ENCODE measurements at places on chromosomes 16 and 17.

DNA sequence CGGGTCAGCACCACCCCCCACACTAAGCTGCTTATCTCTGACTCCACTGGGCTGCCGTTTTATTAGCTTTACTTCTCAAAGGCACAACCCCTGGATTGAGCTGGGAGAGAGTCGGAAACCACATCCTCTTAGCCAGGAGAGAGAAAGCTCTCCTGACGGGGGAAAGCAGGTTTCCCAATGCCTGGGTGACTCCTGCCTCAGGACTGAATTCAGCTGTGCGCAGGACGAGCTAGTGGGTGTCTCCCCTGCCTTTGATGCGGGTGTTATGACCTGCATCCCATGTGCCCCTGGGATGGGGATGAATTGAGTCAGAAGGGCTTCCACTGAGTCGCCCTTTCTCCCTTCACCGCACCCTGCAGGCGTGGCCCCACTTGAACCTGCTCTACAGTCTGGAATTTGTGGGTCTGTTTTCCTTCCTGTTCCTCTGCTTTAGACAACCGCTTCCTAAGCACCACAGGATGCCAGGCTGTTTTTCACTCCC, 819.2 kb upstream of the EEF2KMT start:
- DNase-seq, result peak; percentile 46

GRCh38 chr17:40777971-40778370, 4.4 kb downstream of the KRT27 start:
- DNase-seq, result peak; percentile 39

- DNase-seq, result no peak
These were observed 152.0 kb downstream of the GSG1L start for GRCh38 chr16:27911486-27911885.

GRCh38 chr17:49836111-49837030, 11.5 kb downstream of the TAC4 start:
- DNase-seq, result peak; percentile 36

GRCh38 chr16:1050921-1051320, 21.6 kb upstream of the SSTR5 start:
- no peak for DNase-seq

DNA sequence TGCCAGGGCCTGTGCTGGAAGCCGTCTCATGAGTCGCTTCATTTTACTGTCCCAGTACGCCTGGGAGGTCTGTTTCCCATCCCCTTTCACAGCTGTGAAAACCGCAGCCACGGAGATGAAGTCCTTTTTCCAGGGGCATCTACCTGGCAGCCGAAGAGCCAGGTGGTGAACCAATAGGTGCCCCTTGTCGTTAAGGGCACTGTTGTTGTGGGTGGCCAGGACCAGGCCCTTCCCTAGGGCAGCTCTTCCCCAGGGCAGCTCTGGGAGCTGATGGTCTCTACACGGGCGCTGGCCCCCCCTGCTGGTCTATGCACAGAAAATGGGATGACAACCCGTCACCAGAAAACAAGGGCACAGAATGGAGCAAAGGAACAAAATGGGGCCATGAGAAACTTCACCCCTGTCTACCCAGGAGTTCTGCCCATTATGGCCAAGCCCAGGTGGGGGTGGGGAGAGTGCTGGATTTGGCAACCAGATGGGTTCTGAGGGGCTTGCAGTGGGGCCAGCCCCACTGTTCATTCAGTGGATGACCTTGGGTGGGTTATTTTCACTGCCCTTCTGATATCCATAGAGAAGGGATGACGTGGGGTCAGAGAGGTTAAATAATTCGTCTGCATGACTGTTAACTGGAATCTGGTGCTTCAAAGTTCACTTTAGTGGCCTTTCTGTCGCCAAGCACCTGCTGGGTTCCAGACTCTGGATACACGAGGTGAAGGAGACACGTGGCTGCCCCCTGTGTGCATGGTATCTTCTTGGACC, 11.5 kb downstream of the RMI2 start:
- no peak for DNase-seq

DNA sequence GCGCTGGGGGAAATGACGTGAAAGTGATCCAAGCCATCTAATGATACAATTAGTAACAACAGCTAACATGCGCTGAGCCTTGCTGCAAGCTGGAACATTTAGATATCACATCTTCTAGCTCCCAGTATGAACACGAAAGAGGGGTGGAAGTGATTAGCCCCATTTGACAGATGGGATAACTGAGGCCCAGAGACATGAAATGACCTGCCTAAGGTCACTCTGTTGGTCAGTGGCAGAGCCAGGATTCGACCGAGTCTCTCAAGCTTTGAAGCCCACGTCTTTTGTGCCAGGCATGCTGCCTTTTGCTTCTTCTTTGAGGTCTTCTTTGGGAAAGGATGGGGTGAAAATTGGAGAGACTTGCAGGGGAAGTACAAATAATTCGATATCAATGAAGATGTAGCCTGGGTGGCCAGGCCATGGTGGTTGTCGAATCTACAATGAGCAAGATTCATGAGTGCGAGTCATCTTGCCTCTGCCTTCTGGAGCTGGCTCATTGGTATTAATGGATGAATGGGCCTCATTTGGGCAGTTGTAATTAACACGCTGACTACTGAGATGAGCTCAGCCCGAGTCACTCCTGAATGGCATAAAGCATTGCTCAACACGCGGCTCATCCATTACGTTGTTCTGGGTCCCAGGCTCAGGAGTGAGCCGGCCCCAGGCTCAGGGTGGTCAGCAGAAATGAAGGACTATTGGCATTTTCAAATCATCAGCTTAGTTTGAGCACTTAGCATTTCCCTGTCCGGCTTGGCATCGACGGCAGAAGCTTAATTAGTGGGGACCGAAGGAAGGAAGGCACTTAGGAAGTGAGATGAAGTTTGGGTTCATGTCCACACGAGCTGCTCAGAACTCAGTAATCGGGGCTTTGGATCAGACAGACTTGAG, 28.0 kb upstream of the GPRC5B start:
- no peak for DNase-seq

- no peak for DNase-seq
These were observed 5.8 kb downstream of the CDIPT start for GRCh38 chr16:29857133-29857760.

GRCh38 chr17:49715216-49715615, 7.5 kb upstream of the SLC35B1 start:
- DNase-seq, result no peak

DNA sequence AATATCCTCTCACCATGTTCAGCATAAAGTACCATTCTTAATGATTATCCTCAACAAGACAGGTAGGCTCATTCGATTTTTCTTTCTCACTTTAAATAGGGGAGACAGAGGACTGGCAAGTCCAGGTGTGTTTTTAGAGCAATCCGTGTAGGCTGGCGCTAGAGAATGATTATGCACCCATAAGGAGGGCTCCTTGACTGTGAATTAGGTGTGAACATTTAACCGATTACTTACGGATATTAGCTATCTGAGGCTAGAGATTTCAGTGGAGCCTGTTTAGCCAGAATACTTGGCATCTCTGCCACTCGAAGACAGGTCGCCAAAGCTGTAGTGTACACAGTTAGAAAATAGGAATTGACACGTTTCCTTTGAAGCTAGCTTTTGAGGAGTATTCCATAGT, 1.9 kb downstream of the SEC14L1 start:
- DNase-seq, result no peak

DNA sequence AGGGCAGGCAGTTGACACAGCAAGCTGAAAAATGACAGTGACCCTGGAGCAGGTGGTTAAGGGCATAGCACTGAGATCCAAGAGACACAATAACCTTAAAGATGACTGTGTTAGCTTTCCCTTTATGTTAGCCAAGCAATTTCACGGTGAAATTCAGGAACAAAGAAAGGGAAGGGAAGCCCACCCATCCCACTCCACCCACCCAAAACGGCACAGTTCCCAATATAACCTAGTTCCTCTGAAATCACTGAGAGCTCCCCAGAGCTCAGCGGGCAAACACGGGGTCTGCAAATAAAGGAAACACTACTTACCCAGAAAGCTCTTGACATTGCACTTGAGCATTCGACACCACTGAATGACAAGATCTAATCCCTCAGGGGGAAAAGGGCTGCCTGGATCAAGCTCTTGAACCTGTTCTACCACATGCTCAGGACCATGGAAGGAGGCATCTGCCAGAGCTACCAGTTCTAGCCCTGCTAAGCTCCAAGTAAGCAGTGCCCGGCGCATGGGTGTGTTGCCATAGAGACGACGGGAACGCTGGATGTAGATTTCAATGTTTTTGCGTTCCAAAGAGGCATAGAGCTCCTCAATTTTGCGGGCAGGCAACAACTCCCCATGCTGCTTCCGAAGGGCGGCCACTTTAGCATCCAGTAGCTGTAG, 10.6 kb downstream of the BLTP2 start:
- DNase-seq, result peak; percentile 90

GRCh38 chr16:24701521-24701951, 27.9 kb upstream of the TNRC6A start:
- no peak for DNase-seq

- DNase-seq, result no peak
These were observed 157.8 kb downstream of the AXIN2 start for GRCh38 chr17:65403626-65404025.

DNA sequence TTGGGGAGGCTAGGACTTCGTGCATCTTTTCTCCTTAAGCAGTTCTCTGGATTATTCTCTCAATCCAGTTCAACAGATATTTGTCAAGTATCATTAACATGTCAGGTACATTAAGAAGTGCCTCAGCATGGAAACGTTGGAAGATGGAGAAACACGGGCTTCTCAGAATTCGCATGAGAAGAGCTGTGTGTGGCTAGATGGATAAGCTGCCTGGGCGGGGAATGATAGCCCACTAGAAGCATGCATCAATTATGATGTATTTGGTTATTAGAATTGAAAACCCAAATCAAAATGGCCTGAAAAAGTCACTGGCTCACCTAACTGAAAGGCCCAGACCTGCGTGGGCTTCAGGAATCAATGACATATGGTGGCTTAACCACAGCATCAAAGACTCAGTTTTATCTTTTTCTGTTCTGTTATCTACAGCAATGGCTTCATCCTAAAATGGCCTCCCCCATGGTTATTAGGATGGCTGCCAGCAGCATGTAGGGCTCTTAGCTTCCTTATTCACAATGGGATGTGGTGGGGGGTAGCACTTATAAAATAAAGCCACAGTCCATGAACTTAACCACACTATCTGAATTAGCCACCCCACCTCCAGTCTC, 43.9 kb downstream of the MMD start:
- no peak for DNase-seq

DNA sequence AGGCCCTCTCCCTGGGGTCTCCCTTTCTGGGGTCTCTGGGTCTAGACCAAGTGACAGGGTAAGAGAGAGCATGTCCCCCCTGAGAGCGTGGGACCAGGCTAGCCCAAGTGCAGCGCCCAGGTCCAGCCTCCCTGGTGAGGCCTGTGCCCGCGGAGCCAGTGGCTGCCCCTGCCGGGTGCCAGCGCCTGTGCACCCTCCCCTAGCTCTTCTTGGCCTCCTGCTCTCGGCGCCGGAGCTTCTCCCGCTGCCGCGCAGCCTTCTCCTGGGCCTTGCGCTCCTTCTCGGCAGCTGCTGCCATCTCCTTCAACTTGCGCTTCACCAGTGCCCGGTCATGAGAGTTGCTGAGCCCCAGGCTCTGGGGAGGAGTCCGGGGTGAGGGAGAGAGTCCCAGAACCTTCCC, 17.3 kb downstream of the SAMD14 start:
- DNase-seq, result no peak

DNA sequence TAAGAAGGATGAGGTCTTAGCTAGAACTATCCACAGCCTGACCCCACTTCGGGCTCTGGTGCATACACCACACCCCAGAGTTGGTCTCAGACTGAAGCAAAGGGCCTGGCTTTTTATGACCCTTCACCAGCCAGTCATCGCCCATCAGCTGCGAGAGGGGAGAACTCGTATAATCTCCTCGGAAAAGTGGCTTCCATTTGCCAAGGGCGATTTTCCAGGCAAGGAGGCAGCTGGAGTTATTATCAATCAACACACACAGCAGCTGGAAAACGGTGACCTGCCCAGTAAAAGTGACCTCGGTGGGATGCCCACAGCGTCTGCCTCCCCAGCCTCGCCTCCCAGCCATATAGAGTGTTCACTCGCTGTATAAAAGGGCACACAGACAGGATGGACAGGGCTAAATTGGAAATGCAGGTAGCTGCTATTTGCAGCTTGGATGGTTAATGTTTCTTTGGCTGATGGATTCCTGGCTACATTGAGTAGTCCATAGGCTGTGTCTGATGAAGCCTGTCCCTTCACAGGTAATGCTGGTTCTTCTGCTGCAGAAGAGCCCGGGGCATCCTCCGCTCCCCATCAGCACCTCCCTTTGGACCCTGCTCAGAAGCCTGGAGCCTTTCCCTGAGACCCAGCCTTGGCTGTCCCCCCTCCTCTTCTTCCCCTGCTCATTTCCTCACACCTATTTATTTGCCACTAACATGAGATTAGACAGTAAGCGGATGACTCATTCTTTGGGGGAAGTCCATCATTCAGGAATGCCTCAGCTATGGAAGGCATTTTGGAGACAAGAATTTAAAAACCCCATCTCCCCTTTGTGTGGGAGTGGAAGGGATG, 45.7 kb downstream of the TMEM186 start:
- DNase-seq, result no peak

GRCh38 chr17:79183293-79184158, 108.9 kb downstream of the ENGASE start:
- peak; percentile 45 for DNase-seq

DNA sequence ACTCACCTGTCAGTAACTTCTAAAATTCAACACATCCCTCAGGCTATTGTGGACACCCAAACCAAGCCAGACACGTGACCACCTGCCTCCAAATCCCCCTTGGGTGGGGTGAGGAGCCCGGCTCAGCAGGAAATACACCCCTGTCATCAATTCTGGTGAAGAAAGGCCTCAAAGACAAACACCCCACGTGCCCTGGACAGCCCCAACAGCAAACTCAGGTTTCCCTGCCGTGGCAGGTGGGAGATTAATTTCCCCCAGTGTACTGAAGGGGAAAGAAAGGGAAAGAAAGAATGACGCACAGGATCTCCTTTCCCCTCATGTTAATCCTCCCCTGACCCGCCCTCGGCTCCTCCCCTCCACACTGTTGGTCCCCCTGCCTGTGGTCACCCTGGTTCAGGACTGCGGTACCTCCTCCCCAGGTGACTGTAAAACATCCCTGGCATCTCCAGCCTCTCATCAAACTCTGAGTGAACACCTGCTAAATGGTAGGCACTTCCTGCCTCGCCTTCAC, 98.3 kb downstream of the ZNF423 start:
- no peak for DNase-seq
